Activated CD8-positive, alpha-beta memory T cell treated with anti-CD3 and anti-CD28 coated beads for 4 hours (primary cell): ENCODE measurements at places on chromosomes 4 and X.

DNA sequence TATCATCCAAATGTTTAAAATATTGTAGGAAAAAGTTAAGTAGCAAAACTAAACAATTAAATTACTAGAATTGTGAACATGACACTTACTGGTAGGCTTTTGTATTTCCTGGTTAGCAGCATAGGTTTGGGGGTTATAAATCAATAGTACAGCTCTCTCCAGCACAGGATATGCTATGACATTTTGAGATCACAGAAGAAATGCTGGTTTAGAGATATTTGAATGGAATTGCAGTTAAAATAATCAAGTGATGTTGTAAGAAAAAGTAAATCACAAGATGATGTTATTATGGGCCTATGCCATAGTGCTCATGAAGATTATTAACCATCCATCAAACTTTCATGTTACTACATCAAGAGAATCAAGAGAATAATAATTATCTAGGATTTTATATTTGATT is 1079.9 kb upstream of the SLIT2 start:
- no peak for DNase-seq

- no peak for DNase-seq
Observed at GRCh38 chrX:78506248-78506647, 152.9 kb downstream of the RTL3 start.

DNA sequence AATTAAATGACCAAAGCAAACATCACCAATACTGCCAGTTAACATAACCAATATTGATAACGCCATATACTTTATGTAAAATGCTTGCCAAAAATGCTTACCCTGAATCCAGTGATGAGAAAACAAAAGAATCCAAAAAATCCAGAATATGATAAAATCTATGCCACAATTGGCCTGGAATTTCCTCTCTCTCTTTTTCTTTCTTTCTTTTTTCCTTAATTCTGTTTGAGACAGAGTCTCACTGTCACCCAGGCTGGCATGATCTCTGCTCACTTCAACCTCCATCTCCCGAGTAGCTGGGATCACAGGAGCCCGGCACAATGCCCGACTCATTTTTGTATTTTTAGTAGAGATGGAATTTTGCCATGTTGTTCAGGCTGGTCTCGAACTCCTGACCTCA is 9.8 kb upstream of the SLC7A11 start:
- DNase-seq = no peak

GRCh38 chr4:64893205-64893604 is 484.0 kb upstream of the TECRL start:
- DNase-seq = no peak

- no peak for DNase-seq
Observed at GRCh38 chr4:101693842-101694398, 96.6 kb upstream of the BANK1 start.

DNA sequence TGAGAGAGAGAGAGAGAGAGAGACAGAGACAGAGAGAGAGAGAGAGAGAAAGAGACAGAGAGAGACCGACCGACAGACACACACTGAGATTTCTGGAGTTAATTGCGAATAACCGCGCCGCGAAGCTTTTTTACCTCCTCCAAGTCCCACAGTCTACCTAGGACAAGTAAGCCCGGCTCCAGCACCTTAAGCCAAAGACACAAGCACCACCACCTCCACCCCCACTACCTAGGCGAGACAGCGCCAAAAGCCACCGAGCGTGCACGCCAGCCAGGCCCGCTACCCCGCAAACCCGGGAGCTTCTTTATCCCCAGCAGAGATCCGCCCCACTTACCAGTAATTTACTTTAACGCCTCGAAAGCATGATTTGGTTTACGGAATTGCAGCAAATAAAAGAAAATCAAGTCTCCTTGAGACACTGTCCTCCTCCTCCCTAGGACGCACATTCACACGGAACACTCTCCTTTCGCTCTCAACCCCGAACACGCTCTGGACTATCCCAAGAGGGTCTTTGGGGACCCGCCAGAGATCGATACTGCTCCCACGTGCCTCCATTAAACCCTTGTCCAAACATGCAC is 649.6 kb upstream of the DIPK2B start:
- DNase-seq = peak; percentile 3

GRCh38 chr4:87052615-87053014 is 117.8 kb downstream of the AFF1 start:
- DNase-seq = no peak

- DNase-seq = no peak
Observed at GRCh38 chr4:9885958-9886357, 104.5 kb downstream of the DRD5 start.

- no peak for DNase-seq
Observed at GRCh38 chr4:187687697-187688096, 307.9 kb upstream of the ZFP42 start.

GRCh38 chr4:26826721-26827120 is 33.9 kb upstream of the STIM2 start:
- DNase-seq = no peak

- no peak for DNase-seq
Observed at GRCh38 chr4:72567821-72568675, 973 bp downstream of the ADAMTS3 start.
